Fibroblast of skin of left biceps (primary cell): ENCODE measurements at places on chromosomes 3 and 15.
A peak's percentile ranks its signal among the peaks of the same experiment; 100 is the strongest.

DNA sequence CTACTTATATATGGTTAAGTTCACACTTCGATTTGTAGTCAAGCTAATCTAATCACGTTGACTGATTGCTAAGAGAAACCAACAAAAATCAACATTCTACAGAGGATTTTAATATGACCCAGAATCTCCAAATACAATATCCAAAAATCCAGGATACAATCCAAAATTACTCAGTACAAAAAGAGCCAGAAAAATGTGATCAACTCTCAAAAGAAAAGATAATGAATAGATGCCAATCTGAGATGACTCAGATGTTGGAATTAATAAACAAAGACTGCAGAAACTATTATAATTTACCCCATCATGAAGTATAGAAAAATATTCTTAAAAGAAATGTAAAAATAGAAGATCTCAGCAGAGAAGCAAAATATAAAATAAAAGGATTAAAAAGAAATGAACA lies 22.3 kb downstream of the HACL1 start:
- peak; percentile 25 for DNase-seq

- DNase-seq: peak; percentile 15
Observed at GRCh38 chr3:15964605-15965442, 167.0 kb upstream of the ANKRD28 start.

- DNase-seq: no peak
Observed at GRCh38 chr3:184338511-184338945, 1.1 kb downstream of the FAM131A start.

GRCh38 chr3:66154444-66154861 lies 66.3 kb upstream of the SLC25A26 start:
- DNase-seq: no peak

- no peak for DNase-seq
Observed at GRCh38 chr3:29291260-29291981, 10.6 kb downstream of the RBMS3 start.

GRCh38 chr3:8593021-8593827 lies 51.4 kb downstream of the SSUH2 start:
- no peak for DNase-seq

DNA sequence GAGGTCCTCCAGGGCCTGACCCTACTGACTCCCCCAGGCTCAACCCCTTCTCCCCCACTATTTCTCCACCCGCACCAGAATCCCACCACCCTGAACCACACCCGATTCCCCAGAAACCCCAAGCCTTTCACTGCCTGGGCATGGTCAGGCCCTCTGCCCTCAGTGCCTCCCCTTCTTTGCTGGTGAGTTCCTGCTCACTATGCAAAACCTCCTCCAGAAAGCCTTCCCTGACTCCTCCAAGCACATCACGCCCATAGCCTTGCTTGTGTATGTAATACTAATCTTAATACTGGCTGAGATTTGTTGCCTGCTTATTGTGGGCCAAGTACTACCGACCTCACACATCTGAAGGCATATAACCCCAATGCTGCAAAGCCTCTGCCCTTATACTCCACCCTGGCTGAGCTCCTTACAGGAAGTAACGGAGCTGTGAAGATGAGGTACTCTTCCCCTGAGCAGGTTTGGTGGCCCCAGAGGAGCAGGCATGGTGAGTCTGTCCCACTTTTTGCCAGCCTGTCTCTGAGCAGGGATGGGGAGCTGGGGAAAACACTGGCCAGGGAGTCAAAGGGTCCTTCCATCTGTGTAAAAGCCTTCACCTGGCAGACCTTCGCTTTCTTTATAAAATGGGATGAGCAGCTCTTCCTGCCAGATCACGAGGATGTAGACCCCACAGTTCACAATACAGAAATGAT lies 9.5 kb downstream of the RAB6B start:
- no peak for DNase-seq

DNA sequence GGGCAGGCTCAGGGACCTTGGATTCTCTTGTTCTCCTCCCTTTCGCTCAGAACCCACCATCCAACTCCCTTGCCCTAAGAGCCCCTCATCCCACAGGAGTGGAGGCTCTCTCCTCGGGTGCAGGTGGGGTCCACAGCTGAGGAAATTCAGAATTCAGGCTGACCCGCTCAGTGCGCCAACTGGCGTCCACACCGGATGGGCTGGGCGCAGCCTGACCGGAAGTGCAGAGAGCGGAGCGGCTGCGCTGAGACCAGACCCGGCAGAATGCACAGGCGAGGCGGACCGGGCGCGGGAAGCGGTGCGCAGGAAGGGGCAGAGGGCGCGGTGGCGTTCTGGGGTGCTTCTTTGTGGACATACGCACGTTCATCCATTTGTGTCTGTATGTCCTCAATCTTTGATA lies 210.4 kb upstream of the NDN start:
- DNase-seq: no peak

DNA sequence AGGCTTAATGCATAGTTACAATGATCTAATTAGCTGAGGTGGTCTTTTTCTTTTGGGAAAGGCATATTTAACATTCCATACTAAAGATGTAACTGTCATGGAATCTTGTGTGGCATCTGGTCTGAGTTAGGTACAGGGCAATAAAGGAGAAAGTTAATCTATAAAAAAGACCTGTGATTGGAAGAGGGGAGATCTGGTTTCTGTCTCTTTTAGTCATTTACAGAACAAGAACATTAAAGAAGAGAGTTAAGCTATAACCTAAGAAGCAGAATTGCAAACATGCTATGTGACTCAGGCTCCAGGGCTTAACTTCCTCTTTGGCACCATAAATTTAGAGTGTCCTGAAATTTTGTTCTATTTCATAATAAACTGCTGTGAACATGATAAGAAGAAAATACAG lies 47.2 kb upstream of the MME start:
- peak; percentile 93 for DNase-seq

GRCh38 chr3:9746330-9746729 lies 3.4 kb upstream of the OGG1 start:
- peak; percentile 59 for DNase-seq

GRCh38 chr15:64566629-64567427 lies 106.5 kb downstream of the ZNF609 start:
- no peak for DNase-seq

DNA sequence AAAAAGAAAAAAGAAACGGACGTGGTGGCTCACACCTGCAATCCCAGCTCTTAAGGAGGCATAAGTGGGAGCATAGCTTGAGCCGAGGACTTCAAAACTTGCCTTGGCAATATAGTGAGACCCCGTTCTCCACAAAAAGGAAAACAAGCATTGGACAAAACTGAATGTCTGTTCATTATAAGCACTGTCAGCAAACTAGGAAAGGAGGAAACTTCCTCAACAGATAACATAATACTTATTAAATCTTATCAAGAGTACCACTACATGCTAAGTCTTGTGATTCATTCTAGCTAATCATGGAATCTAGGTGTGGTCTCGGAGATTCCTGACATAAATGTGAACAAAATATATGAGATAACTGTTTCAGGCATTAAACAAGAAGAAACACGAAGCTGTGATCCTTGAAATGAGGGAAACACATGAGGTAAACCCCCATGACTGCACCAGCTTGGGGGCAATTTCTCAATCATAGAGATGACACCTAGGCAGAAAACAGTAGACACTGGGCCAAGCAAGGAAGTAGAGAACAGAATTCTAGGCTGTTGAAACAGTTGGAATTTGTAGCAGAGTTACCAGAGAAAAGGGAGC lies 33.3 kb downstream of the TRPM7 start:
- no peak for DNase-seq

GRCh38 chr3:83941990-83942745 lies 1016.6 kb upstream of the CADM2 start:
- DNase-seq: no peak

DNA sequence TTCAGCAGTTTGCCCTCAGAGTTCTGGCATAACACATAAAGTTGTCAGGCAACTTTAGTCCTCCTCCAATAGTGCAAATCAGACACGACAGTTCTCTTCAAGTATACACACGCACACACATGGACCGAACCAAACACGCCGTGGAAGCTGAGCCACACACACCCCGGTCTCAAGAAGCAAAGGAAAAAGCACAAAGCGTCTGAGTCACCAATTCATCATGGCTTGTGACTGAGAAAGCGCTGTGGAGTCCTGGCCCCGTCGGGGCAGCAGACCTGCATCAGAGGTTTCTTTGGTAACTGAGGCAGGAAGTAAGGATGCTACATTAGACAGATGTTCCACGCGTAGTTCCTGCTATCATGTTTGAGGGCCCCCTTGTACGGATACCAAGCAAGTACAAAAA lies 85.7 kb downstream of the VGLL4 start:
- peak; percentile 42 for DNase-seq

DNA sequence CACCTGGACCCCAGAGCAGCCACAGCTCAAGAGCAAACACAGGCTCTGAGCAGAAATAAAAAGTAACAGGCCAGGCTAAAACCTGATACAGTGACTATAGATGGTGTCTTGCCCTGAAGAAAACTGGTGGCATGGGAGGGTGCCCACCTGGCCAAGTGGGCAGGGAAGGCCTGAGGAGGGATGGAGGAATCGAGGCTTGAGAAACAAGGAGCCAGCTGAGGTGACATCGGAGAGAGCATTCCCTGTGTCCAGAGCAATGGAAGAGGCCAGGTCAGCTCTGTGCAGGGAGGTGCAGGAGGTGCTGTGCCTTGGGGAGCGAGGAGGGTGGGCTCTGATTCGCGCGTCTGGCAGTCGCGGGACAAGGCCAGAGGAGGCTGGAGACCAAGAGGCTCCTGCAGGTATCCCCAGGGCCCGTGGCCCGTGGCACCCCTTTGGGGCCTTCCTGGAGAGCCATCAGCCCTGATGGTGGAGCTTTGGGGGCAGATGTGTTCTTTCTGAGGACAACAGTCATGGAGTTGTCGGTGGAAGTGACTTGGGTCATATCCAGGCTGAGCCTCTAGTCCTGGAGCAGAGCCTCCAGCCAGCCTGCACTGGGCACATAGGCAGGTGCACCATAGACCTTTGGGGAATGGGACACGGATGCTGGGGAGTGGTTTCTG lies 56.1 kb downstream of the PLXNA1 start:
- DNase-seq: no peak

- DNase-seq: no peak
Observed at GRCh38 chr3:117666812-117667211, 957.2 kb downstream of the TUSC7 start.

DNA sequence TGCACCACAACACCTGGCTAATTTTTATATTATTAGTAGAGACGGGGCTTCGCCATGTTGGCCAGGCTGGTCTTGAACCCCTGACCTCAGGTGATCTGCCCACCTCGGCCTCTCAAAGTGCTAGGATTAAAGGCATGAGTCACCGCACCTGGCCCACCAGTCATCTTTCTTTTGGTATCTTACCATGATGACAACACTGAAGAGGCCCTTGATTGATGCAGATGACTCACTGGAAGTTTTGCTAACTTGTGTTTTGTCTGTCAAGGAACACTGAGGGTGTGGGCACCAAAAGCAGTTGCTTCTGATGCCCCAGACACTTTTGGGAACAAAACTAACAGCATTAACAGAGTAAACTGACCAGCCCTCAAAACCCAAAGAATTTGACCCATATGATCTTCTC lies 88.3 kb downstream of the MYO5A start:
- DNase-seq: no peak

DNA sequence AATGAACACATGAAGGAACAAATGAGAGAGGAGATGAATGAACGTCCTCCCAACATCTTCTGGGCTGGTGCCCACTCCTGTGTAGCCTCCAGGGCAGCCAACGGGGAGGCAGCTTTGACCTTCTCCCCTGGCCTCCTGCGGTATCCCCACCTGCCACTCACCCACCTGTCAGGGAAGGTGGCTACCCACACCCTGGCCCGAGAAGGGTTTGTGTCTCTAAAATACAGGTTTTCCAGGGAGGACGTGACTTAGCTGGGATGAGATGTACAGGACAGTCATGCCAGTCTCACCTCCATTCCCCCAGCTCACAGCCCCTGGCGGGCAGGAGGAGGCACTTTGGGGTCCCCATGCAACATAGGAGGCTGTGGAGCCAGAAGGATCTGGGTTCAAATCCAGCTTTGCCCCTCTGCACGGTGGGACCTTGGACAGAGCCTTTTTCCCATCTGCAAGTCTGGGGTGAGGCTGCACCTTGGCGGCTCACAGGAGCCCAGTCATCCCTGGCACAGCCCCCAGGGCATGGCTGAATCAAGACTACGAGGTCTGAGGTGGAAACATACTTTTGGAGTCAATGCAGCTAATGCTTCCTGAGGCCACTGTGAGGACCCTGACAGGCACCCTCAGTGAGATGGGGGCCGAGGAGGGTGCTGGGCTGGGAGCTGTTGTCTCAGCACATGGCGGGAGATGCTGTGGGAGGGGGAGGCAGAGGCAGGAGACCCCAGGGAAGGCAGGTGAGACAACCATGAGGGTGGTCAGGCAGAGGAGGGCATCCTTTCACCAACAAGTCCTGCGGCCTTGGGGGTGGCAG lies 11.1 kb upstream of the PLXND1 start:
- DNase-seq: no peak

GRCh38 chr3:50334339-50335075 lies 6.1 kb downstream of the RASSF1 start:
- DNase-seq: no peak

DNA sequence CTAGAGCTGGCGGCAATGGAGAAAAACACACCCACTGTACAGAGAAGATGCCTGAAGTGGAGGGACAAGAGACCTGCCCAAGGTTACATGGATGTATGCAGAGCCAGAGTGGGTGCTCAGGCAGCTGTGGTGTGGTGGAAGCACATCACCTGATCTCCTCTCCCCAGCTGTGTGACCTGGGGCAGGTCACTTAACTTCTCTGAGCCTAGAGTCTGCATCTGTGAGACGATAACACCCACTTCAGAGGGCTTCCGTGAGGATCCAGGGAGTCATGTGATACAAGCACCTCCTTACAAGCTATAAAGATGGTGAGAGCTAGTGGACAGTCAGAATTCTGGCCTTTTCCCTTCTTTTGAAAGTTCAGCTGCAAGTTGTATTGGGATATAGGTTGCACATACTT lies 55.1 kb upstream of the HERC1 start:
- DNase-seq: no peak

- DNase-seq: no peak
Observed at GRCh38 chr3:136637176-136637575, 115.0 kb downstream of the STAG1 start.

- no peak for DNase-seq
Observed at GRCh38 chr3:44058022-44058867, 183.4 kb upstream of the TOPAZ1 start.

DNA sequence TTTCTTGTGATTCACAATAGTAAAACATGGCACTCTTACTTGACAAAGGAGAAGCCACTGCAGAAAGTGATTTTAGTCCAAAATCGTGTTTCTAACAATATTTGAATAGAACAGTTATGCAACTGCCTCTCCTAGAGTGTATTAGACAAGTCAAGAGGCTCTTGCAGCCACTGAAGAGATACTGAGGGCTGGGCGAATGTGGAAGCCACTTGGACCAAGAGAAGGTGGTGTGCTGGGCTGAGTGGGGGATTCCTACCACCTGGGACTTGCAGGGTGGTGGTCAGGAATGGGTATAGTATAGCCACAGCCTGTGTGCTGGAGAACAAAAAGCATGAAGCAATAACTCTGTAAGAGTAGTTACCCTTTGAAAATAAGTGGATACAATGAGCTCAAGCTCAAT lies 223.8 kb upstream of the DNAJC19 start:
- no peak for DNase-seq

GRCh38 chr3:19029837-19030521 lies 118.3 kb upstream of the KCNH8 start:
- DNase-seq: no peak

GRCh38 chr3:4271834-4272233 lies 31.3 kb upstream of the SETMAR start:
- DNase-seq: peak; percentile 12
